Stimulated activated CD8-positive, alpha-beta memory T cell treated with anti-CD3 and anti-CD28 coated beads, Interleukin-4, amount 100 ng/mL, for 1 hour (primary cell): ENCODE measurements at places on chromosomes 5 and 9.

- no peak for DNase-seq
These were observed 126.6 kb upstream of the DHFR start for GRCh38 chr5:80781356-80781755.

- DNase-seq: no peak
These were observed 5.9 kb downstream of the DNM1 start for GRCh38 chr9:128208946-128209669.

GRCh38 chr9:131943351-131943841 is 136.3 kb downstream of the MED27 start:
- no peak for DNase-seq

GRCh38 chr5:131538177-131538593 is 96.8 kb downstream of the RAPGEF6 start:
- DNase-seq: no peak

- DNase-seq: no peak
These were observed 37.3 kb upstream of the TENT4A start for GRCh38 chr5:6675784-6676491.
